ENCODE measurements at places on chromosomes 6 and 20. TPM values are rescaled to one million over a fixed set of nuclear protein-coding genes. Genes with fewer than 3 reads are reported as not detected.

GRCh38 chr20:54092021-54092420, 21.6 kb upstream of the BCAS1 start:
- DNase-seq, result no peak

DNA sequence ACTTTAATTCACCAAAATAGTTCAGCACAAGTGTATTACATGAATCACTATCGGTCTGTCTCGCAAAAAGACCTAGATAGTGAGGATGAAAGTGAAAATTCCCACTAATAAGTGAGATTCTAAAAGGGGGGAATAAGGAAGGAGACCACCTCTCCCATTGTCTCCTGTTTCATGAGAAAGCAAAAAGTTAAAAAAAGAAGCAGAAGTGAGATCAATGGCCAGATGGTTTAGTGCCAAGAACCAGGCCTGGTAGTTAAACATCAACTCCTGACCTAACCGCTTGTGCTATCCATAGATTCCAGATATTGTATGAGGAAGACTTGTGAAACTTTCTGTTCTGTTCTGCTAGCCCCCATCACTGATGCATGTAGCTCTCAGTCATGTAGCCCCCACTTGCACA, 293.0 kb downstream of the RNGTT start:
- no peak for DNase-seq

DNA sequence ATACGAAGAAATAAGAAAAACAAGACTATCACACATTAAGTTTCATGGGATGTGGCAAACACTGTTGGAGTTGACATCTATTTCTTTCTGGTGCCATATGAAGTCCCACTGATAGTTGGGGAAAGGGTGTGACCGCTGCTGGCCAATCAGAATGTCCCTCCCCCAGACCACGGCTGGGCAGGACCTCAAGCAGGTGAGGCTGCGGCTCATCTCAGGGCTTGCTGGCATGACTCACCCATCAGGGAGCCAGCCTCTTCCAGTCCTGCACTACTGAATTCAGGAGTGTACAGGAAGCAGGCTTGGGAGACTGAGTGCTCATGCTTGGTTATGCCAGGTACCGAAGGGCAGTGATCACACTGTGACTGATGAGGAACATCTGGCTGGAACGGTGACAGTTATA, 18.9 kb downstream of the PREP start:
- DNase-seq, result no peak

GRCh38 chr6:68333442-68333841, 301.6 kb upstream of the ADGRB3 start:
- no peak for DNase-seq

- no peak for DNase-seq
These were observed 463.5 kb upstream of the FLRT3 start for GRCh38 chr20:14800707-14801425.

- DNase-seq, result no peak
These were observed 164.5 kb upstream of the SLC24A3 start for GRCh38 chr20:19047951-19048296.

SAMD5 gene
- total RNA-seq, result not detected

C6orf132 gene
- total RNA-seq, result 0.18 TPM

All from activated naive CD8-positive, alpha-beta T cell treated with anti-CD3 and anti-CD28 coated beads for 36 hours (primary cell).